ENCODE measurements at places on chromosomes 12 and 14.

DNA sequence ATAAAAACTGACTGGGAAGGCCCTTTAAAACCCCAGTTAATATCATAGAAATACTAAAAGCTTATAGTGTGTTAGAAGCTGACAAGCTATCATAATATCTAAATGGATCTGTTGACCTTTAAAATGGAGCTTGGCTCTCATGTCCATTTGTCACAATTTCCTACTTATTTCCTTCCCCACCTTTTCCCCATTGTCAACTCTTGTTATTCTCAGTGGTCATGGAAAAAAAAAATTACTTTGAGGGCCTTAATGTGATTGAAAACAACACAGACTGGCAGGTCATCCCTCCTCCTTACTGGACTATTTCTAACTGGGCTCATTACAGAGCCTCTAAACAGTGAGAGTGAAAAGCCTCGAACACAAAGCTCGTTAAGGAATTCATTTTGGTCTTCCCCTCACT is 13.7 kb upstream of the WNK1 start:
- no peak for DNase-seq

GRCh38 chr14:75294649-75295033 is 16.0 kb downstream of the FOS start:
- no peak for DNase-seq

DNA sequence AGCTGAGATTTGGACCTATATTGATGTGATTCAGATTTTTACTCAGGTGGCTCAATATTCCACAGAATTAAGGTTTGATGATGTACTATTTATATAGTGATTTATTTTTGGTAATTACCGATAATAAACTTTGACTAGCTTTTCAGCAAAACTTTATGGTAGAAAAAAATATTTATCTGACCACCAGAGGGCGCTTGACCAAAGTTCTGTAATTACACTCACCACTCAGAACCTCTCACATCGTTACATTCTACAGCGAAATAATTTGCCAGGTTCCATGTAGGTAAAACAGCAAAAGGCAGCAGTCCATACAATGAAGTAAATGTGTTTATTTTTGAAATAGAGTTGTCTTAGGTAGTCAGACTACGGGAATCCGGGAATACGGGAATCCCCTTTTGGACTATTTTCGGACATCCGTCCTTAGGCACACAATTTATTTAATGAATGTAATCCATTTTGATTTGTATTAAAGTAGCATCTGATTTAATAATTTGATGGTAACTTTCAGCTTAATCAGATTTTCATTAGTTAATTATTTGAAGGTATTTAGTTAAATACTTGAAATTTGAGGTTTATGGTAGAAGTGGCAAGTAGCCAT is 143.0 kb upstream of the DDHD1 start:
- DNase-seq = peak; percentile 21

GRCh38 chr12:116637589-116638150 is 78.5 kb downstream of the MAP1LC3B2 start:
- no peak for DNase-seq

GRCh38 chr14:69769623-69770022 is 2.7 kb downstream of the SRSF5 start:
- DNase-seq = no peak

Measured in endothelial cell (in vitro differentiated cells).